ENCODE measurements at places on chromosomes 16 and 17. TPM values are rescaled to one million over a fixed set of nuclear protein-coding genes. Genes with fewer than 3 reads are reported as not detected.

PLCG2 gene
- polyA plus RNA-seq: 57.1 TPM

TBC1D3D gene
- not detected for polyA plus RNA-seq

ITGA2B gene
- 0.93 TPM for polyA plus RNA-seq

KRT32 gene
- polyA plus RNA-seq: not detected

TM4SF5 gene
- not detected for polyA plus RNA-seq

ZPBP2 gene
- polyA plus RNA-seq: 0.24 TPM

VASN gene
- 2.0 TPM for polyA plus RNA-seq

DNA sequence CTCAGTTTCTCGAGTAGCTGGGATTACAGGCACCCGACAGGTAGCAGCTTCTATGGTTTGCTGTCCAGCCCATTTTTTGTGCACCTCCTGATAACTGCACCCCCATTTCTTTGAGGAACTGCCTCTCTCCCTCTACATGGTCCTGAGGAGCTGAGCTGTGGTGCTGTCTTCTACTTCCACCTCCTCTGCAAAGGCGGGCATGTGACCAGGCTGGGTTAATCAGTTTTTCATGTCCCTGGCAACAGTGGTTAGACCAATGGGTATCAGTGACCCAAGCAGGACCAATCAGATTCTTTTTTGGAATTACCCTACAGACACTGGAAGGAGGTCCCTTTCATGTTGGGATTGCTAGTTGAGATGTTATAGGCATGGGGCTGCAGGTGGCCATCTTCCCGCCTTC, 41.3 kb downstream of the TBX21 start:
- H3K4me3 ChIP-seq: no peak overlapping the region
- no peaks in the 10 kb centered on the region for H3K36me3 ChIP-seq
- no peaks in the 10 kb centered on the region for H3K4me1 ChIP-seq
- DNase-seq: no peak
- no peak overlapping the region for H3K27ac ChIP-seq

DNA sequence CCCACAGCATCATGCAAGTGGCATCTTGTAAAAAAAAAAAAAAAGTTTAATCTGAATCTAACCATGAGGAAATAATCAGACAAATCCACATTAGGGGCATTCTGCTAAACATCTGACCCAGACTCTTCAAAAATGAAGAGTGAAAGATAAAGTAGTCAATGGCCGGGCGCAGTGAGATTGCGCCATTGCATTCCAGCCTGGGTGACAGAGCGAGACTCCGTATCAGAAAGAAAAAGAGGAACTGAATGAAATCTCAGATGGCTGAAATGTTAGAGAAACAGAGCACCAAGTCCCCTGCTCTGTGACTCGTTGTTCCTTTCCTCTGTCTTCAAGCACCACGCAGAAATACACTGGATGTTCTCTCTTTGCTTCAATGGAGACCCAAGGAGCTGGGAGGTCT, 12.7 kb upstream of the RNF135 start:
- no peaks in the 10 kb centered on the region for H3K27me3 ChIP-seq
- peak overlapping the region; percentile 77 for H3K27ac ChIP-seq
- peaks cover 96% of the 10 kb centered on the region for H3K4me1 ChIP-seq
- H3K36me3 ChIP-seq: no peaks in the 10 kb centered on the region
- H3K4me3 ChIP-seq: no peak overlapping the region

DNA sequence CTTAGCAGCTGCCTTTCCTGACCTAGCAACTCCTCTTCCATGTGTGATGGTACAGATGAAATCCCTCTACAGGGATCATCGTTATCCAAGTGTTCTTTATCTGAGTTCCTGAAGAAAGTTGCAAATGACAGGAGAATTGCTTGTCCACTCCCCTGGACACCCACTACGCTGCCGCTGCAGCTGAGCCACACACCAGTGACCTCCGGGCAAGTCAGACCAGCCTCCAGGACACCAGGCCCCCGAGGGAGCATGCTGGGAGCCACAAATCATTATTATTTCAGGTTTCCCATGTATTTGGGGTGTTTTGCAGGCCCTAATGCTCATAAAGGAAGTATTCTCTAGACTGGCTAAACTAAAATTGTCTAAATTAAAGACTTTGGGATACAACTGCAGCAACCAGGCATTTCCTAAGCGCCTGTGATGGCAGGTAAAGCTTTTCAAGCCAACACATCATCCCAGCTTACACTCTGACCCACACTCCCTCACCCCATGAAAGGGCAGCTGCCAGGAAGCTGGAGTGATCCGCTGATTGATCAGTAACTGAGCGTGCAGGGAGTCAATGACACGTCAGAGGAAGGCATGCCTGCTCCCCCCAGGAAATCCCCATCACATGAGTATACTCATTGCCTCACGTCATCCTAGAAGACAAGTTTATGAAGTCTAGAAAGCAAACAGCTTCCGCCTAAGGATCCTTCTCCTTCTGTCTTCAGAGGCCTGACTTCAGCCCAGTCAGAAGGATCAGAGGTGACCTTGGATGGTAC, 14.4 kb downstream of the FA2H start:
- H3K36me3 ChIP-seq: no peaks in the 10 kb centered on the region
- no peak overlapping the region for H3K27ac ChIP-seq
- no peak overlapping the region for H3K4me3 ChIP-seq
- H3K4me1 ChIP-seq: no peaks in the 10 kb centered on the region
- DNase-seq: peak; percentile 38

GRCh38 chr16:12171206-12171605, 194.7 kb downstream of the SNX29 start:
- no peak overlapping the region for H3K27ac ChIP-seq
- H3K36me3 ChIP-seq: no peaks in the 10 kb centered on the region
- H3K4me1 ChIP-seq: peaks cover 20% of the 10 kb centered on the region
- DNase-seq: peak; percentile 2

DNA sequence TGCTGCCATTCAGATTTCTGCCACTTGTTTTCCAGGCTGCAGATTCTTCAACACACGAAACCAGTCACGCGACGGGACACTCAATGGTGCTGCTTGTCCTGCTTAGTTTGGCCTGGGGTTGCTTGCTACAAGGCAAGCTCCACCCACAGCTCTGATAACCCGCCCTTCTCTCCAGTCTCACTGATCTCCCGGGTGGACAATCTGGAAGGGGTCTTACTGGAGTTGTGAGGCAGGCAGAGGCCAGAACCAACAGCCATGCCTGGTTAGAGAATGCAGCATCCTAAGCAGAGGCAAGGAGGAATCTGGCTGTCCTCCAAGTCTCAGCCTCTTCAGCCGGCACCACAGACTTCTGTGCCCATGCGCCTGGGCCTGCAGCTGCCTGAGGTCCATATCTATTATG, 119.1 kb downstream of the KCNJ12 start:
- no peaks in the 10 kb centered on the region for H3K27me3 ChIP-seq
- no peak for DNase-seq
- H3K27ac ChIP-seq: no peak overlapping the region
- no peaks in the 10 kb centered on the region for H3K4me1 ChIP-seq
- H3K36me3 ChIP-seq: no peaks in the 10 kb centered on the region
- no peak overlapping the region for H3K4me3 ChIP-seq

DNA sequence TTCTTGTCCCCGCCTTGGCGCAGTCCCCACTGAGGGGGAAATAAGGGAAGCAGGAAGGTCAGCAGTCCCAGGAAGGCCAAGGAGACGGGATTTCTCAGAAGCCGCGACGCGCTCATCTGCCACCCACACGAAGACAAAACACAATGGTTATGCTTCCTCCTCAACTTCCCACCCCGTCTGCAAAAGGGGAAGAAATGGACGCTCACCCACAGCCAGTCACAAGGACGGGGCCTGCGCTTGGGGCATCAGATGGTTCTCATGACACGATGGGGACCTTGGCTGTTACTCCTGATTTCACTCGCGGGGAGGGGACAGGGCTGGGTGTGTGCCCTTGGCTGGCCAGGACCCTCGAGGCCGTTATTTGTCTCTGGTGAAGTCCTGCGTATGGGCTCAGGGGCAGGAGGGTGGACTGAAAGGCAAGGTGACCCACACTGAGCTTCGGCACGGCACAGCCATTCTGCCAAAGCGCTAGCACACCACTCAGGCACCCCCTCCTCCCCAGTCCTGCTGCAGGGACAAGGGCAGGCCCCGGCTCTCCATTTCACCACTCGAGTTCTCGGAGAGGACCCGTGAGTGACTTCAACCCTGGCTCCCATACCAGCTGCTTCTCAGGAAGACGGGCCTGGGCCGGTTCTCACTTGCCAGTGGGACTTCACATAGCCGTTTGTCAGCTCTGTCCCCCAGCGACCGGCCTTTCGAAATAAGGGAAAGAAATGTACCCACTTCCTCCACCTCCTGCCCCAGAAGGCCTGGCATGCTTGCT, 84.5 kb downstream of the ABR start:
- no peaks in the 10 kb centered on the region for H3K27me3 ChIP-seq
- DNase-seq: peak; percentile 88
- peaks cover 35% of the 10 kb centered on the region for H3K4me1 ChIP-seq

DNA sequence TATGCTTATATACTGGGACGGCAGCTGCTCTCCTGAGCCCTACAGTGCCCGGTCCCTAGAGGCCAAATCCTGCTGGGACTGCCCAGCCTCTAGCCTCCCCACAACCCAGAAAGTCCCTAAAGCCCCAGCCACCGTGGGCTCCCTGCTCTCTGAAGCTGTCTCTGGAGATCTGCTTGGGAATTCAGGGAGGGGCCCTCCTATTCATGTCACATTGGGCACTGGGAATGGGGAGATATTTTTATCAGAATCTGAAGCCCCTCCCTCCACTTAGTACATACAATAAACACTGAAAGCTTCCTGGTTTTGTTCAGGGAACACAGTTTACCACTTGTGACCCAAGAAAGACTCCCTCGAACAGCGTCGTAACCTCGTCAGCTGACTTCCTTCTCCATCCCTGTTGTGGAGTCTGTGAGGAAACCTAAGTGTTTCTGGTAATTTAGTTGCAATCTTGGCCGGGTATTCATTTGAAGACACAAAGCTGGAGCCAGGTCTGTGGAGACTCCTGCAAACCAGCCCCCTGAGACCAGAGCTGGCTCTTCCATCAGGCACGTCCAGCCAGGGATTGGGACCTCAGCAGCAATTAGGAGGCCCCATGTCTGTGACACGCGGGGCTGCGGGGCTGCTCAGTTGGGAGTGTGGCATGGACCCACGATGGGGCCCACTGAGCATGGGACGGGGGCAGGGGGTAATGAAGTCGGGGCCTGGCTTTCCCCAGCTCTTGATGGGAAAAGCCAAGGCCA, 38.5 kb downstream of the PGS1 start:
- peak overlapping the region; percentile 56 for H3K4me3 ChIP-seq
- peaks cover 57% of the 10 kb centered on the region for H3K4me1 ChIP-seq
- H3K36me3 ChIP-seq: peaks cover 91% of the 10 kb centered on the region
- H3K27me3 ChIP-seq: no peaks in the 10 kb centered on the region

DNA sequence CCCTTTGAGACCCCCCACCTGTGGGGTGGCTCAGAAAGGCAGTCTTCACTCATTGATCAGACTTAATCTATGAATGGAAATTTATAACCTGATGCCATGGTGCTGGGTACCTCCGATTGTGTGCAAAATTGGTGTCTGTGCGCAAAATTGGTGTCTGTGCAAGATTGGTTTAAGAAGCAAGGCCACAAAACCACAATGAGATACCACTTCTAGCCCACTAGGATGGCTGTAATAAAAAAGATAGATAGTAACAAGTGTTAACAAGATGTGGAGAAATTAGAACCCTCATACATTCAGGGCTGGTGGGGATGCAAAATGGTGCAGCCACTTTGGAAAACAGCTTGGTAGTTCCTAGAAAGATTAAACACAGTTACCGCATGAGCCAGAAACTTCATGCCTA, 13.9 kb upstream of the CSNK2A2 start:
- no peak overlapping the region for H3K27ac ChIP-seq
- H3K27me3 ChIP-seq: peaks cover 12% of the 10 kb centered on the region
- no peak for DNase-seq
- no peak overlapping the region for H3K4me3 ChIP-seq
- no peaks in the 10 kb centered on the region for H3K4me1 ChIP-seq
- no peaks in the 10 kb centered on the region for H3K36me3 ChIP-seq

GRCh38 chr16:85753559-85753958, 2.7 kb upstream of the C16orf74 start:
- H3K27me3 ChIP-seq: no peaks in the 10 kb centered on the region
- DNase-seq: no peak
- H3K36me3 ChIP-seq: no peaks in the 10 kb centered on the region
- peaks cover 97% of the 10 kb centered on the region for H3K4me1 ChIP-seq
- H3K4me3 ChIP-seq: no peak overlapping the region

DNA sequence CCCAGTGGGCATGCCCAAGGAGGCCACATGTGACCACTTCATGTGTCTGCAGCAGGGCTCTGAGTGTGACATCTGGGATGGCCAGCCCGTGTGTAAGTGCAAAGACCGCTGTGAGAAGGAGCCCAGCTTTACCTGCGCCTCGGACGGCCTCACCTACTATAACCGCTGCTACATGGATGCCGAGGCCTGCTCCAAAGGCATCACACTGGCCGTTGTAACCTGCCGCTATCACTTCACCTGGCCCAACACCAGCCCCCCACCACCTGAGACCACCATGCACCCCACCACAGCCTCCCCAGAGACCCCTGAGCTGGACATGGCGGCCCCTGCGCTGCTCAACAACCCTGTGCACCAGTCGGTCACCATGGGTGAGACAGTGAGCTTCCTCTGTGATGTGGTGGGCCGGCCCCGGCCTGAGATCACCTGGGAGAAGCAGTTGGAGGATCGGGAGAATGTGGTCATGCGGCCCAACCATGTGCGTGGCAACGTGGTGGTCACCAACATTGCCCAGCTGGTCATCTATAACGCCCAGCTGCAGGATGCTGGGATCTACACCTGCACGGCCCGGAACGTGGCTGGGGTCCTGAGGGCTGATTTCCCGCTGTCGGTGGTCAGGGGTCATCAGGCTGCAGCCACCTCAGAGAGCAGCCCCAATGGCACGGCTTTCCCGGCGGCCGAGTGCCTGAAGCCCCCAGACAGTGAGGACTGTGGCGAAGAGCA, 4.4 kb downstream of the WFIKKN2 start:
- no peak for DNase-seq
- peaks cover 14% of the 10 kb centered on the region for H3K27me3 ChIP-seq
- no peaks in the 10 kb centered on the region for H3K4me1 ChIP-seq
- no peaks in the 10 kb centered on the region for H3K36me3 ChIP-seq

DNA sequence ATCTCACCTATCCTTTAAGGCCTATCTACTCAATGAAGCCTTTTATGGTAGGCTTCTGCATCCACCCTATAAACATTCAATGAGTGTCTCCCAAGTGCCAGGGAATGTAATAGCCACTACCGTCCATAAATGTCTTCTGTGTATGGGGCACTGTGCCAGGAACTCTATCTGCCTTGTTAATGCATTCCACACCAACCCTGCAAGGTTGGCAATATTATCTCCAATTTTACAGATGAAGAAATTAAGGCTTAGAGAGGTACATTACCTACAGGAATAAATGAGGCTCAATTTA, 20.0 kb downstream of the MAP3K14 start:
- no peak overlapping the region for H3K4me3 ChIP-seq
- H3K27ac ChIP-seq: no peak overlapping the region
- no peaks in the 10 kb centered on the region for H3K27me3 ChIP-seq
- H3K36me3 ChIP-seq: peaks cover 7% of the 10 kb centered on the region
- DNase-seq: no peak

Data from spleen (tissue), 13 donors.